Hematopoietic multipotent progenitor cell treated with erythropoietin and hydrocortisone succinate and interleukin-3 and kit ligand, for 8 days (in vitro differentiated cells): ENCODE measurements at places on chromosomes 11 and 22.

DNA sequence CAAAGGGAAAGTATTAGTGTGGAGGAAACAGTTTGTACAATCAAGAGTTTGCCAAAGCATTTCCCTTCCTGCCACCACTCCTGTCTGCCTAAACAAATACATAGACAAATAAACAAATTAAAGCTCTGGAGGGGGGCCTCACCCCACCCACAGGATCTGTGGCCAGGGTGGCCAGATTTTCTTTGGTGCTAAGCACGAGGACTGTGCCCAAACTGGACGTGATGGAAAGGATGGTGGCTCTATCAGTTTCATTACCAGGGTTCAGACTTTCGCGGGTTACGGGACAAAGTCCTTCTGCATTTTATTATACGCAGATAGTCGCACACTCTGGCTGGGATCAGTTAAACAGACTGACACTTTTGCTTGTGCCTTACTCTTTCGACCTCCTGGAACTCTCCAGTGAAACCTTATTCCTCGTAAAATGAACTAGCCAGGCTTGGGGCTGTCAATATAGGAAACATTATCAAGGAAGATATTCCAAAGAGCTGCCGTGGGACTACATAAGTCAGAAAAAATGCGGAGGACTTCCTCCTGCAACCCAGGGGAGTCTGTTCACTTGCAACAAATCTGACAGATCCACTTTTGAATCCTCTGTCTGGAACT, 11.2 kb downstream of the BARX2 start:
- no peak for DNase-seq

DNA sequence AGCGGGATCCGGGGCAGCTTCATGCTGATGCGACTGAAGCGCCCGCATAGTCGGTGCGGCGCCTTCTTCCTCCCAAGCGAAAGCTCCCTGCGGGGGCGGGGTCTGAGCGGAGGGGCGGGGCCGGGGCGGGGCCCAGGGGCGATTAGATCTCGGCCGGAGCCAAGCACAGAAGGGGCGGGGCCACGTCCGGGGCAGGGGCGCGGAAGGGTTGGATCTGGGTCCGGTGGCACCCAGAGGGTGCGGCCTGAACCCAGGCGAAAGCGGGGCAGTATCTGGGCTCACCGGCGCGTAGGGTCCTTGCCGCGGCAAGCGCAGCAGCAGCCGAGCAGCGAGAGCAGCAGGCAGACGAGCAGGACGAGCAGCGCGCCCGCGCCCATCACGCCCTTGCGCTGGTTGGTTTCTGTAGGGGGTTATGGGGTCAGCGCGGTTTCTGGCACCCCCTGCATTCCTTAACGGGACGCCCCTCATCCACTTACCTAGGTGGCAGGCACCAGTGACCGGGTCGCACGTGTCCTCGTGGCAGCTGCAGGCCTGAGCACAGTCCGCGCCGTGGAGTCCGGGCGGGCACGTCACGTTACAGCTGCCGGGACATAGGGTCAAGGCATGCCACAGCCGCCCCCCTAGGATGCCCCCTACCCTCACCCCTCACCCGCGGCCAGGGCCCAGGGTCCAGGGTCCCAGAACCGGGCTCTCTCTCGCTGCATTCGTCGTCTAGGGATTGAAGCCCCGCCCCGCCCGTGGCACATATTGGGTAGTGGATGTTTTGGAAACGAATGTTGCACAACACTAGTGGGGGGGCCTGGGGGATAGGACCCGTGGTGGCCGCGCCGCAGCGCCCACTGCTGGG, 8.1 kb downstream of the SCARF2 start:
- peak; percentile 61 for DNase-seq

DNA sequence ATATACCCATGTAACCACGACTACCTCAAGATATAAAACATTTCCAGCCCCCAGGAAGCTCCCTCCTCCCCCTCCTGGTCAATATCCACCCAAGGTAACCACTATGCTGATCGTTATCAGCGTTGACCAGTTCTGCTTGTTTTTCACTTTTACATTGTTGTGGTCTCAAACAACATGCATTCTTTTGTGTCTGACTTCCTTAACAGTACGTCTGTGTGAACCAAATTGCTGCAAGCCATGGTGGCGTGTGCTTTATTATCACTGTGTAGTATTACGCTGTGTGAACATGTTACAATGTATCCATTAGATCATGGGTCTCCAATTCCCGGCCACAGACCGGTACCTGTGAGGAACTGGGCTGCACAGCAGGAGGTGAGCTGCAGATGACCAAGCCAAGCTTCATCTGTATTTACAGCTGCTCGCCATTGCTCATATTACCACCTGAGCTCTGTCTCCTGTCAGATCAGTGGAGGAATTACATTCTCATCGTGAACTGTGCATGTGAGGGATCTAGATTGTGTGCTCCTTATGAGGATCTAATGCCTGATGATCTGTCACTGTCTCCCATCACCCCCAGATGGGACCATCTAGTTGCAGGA, 15.5 kb upstream of the GRK3 start:
- no peak for DNase-seq

- no peak for DNase-seq
These were observed 2.5 kb downstream of the LARGE2 start for GRCh38 chr11:45924927-45925326.

DNA sequence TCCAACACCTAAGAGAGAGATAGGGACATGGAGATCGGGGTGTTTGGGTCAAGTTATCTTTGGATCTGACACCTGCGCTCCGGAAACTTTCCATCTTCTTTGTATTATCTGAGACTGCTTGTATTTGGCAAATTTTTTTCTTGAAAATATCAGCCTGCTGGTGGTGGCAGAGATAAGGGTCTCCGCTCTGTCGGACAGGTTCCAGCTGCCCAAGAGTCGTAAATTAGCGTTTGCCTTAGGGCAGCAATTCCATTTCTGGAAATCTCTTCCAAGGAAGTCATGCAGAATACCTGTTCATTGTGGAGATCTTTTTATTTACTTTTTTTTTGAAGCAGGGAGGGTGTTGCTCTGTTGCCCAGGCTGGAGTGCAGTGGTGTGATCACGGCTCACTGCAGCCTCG, 19.5 kb upstream of the CSNK1E start:
- no peak for DNase-seq

- no peak for DNase-seq
These were observed 24.5 kb upstream of the BLID start for GRCh38 chr11:122140500-122140899.

DNA sequence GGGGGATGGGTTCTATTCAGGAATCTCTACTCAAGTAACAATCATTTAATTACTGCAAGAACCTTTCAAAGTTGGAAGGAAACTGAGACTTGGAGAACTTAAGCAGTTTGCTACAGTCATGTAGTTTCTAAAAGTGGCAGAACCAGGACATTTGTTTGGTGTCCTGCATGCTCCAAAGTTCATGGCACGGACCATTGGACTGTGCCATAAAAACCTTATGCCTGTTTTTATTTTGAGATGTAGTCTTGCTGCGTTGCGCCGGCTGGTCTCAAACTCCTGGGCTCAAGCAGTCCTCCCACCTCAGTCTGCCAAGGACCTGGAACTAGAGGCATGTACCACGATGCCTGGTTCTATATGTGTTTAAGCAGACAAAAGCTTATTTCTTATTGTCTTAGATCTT, 18.6 kb upstream of the AIFM3 start:
- DNase-seq: no peak

GRCh38 chr11:11841723-11842420, at the start of gene USP47:
Gene USP47 (plus strand): TSS chr11:11841972. CDS start chr11:11842186, 214 bp downstream.
- peak; percentile 81 for DNase-seq

DNA sequence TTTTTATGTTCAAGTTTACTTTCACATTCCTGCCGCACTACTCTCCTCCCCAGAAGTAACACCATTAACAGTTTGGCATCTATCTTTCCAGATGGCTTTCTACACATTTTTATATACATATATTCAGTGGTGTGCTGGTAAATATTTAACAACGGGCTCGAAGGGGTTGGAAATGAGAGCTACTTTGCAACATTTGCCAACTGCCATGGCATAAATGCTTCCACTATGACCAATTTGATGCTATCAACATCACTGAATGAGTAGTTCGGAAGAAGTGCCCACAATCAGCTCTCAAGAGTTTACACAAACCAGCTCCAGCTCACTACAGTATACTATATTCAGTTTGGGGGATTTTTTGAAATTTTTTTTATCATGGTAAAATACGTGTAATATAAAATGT, 55.2 kb downstream of the RELT start:
- no peak for DNase-seq

DNA sequence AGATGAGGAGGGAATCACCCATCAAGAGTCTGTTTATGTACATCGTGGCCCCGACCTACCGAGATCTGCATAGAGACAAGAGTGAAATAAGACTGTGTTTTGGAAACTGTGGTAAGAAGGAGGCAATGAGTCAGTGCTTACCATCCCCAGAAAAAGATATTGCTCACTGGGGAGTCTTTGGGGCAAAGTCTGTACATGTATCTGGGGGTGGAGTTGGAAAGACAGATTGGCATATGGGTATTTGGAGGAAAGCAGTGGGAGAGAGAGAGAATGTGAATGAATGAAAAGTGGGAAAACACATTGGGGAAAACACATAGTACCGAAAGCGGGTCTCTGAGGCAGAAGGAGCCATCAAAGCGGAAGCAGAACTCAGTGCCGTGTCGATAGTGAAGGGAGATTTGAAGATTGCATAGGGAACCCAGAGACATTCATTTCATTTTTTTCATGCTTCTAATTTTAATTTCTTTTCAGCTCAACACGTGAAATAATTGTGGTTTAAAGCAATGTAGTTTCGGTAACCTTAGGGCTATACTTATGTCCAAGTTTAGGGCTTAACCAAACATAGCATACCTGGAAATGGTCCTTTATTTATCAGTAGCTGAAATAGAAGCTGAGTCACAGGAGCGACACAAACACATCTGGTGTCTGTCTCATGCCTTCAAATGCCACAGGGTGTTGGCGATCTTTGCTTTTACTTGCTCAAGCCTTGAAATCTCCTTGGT, 98.6 kb upstream of the CD44 start:
- peak; percentile 32 for DNase-seq

DNA sequence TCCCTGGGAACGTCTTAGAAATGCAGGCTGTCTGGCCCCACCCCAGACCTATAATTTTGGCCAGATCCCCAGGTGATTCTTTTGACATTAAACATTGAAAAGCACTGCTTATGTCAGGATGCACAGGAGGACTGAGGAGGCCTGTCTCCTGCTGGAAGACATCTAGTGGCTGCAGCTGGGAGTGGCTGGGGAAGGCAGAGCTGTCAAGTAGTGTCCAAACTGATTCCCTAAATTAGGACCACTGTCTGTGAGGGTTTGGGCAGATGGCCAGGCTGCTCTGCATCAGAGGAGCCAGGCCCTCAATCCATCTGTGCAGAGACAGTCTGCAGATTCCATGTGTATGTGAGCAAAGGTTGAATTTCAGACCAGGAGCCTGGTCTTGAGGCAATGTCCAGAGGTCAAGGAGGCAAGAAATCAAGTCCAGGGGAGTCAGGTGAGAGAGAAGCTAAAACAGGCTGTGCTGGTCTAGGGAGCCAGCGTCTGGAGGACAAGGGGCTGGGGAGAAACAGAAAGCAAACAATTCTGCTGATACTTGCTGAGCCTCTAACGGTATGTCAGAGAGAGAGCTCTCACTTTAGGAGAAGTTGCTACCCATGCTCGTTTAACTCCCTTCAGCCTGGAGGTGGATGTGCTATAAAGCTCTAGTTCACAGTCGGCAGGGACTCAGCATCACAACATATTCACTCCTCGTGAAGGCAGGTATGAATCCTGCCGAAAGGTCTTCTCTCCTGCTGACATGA, 15.3 kb upstream of the SYTL2 start:
- DNase-seq: no peak

GRCh38 chr11:65552388-65552951, 5.7 kb downstream of the LTBP3 start:
- no peak for DNase-seq

DNA sequence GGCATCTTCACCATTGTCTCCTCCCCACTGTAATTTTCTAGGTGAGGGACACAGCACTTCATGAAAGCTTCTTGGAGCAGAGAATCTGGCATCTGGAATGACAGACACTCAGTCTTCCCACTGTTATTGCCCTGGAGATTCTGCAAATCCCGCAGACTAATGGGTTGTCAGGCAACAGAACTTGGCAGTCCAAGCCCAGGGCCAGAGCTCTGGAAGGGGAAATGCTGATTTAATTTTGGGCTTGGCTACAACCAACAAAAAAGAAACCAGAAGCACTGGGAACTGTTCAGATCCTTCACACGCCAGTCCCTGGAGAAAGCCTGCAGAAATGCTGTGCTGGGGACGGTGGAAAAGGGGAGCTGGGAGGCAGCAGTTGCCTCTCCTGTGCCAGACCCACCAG, 71.5 kb upstream of the BID start:
- DNase-seq: no peak

GRCh38 chr11:77203901-77204753, 76.1 kb downstream of the MYO7A start:
- no peak for DNase-seq

- no peak for DNase-seq
These were observed 2.8 kb upstream of the DIXDC1 start for GRCh38 chr11:111934306-111934705.

- DNase-seq: peak; percentile 32
These were observed 258.3 kb downstream of the LRRC4C start for GRCh38 chr11:41201156-41201555.

DNA sequence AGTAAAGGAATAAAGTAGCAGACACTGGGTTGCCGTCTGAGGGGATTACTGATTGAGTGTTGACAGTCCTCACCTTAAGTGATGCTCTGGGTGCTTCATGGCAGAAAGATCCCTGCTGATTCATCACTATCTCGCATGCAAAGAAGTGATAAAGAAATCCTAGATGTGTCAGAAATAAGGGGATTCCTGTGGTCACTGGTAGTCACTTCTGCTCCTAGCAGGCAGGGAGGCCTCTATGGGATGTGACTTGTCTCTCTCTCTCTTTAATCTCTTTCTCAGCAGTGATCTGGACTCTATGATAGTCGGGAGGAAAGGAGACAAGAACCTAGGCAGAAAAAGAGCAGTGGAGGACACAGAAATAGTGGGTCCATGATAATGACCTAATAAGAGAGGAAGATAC, 30.9 kb upstream of the OR56A1 start:
- no peak for DNase-seq

- DNase-seq: peak; percentile 42
These were observed 129.7 kb downstream of the LDLRAD3 start for GRCh38 chr11:36073411-36074203.

- DNase-seq: no peak
These were observed 812.6 kb downstream of the OPCML start for GRCh38 chr11:132719684-132720083.

GRCh38 chr11:65953471-65953870, 8.1 kb upstream of the SART1 start:
- DNase-seq: no peak

DNA sequence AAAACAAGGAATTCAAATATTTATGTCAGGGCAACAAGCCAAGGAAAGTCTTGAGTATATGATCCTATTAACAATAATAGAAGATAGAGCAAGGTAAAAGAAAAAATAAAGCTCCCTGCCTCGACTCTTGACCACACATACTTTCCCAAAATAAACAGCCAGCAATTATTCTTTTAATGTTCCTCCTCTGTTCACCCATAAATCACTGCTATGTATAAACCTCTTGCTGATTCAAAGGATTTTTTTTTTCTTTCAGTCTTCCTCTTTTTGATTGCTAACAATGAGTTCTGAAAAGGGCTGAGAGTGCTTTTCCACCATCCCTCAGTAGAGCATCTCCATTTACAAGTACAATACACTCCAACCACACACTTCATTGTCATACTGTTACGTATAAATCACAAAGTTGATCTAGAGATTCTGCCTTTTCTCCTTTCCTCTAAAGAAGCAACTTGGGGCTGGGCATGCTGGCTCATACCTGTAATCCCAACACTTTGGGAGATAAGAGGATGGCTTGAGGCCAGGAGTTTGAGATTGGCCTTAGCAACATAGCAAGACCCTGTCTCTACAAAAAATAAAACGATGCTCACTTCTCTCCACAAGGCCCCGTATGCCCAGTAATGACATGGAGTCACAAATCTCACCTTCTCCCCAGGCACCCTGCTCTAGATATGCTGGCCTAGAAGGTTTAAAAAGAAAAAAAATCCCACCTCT, 24.0 kb downstream of the RAB30 start:
- no peak for DNase-seq
